Smooth muscle cell of the brain vasculature (primary cell): ENCODE measurements at places on chromosomes 12 and 14.

DNA sequence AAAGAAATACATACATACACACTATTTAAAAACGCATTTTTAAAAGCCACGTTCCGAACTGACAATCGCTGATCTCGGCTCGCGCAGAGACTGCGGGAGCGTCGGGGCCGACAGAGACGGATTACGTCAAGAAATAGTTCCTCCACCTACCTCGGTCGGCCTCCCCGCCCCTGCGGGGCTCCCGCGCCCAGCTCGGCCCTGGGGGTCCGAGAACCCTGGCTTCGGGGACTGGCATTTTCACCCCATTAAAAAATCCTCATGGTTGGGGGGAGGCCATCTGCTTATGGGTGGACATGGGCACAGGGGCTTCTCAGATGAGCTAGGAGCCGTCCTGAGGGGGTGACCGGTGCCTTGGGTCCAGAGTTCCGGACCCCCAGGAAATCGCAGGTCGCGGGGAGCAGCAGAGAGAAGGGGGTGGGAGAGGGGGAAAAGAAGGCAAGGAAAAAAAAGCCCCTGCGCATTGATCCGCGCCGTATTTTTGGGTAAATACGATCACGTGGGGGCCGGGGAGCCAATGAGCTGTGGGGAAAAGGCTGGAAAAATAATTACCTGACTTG lies 324 bp upstream of the HOXC9 start:
- no peak for DNase-seq

DNA sequence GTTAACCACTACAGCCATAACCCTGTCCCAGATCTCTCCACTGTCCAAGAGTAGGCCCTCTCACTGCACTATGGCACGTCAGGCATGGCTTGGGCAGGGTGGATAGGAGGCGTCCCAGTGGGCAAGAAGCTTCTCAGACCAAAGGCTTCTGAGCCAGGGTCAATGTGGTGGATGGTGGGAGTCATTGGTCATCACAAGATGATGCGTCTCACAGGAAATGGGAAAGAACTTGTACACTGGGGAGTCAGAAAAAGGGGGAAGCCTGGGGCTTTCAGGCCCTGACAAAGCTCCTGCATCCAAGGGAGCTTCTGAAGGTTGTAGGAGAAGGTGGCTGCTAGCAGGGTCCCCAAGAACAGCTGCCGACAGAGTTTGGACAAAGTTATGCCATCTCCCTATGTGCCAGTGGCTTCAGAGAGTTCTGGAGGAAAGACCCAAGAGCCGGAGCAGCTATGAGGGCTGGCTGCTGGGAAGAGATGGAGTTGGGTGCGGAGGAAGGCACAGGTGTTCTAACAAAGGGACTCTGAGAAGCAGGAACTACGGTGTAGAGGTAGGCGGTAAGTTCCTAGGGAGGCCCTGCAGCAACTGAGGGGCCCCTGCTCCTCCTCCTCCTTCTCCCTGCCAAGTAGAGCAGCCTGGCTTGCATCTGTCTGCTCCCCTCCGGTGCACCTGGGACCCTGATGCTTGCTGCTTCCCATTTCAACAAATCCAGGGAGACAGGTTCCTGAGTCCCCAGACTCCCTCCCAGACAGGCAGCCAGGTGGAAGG lies 81.1 kb downstream of the ARL6IP4 start:
- DNase-seq, result no peak

- no peak for DNase-seq
Measured at GRCh38 chr14:72126091-72126490, 193.9 kb downstream of the RGS6 start.

- no peak for DNase-seq
Measured at GRCh38 chr12:89391726-89392336, 39.5 kb upstream of the DUSP6 start.

DNA sequence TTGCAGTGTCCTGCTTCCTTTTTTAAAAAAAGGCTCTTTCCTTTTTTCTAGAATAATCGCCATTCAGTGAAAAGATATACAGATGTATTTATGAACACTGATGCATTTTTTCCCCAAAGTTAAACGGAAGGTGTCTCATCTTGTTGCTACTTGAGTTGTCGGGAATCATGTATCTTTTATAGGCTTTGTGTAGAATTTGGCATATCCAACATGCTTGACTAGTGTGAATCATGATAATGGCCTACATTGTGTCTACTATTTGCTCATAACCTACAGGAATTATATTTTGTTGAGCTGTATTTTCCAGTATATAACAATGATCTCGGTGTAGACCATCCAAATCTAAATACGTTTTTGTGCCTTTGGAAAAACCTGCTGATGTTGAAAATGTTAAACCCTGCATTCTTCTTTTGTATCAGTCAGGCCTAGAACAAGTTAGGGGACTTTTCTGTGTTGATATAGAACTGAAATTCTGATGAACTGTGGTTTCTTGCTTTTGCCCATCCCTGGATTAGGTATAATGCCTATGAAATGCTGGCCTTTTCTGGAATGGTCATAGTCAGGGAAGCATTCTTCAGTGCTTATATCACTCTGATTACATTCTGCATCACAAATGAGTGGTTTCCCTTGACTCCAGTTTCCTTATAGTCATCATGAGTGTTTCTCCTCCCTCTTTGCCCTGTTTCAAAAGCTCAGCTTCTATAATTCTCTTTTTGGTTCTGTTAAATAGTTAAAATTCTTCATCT lies 10.8 kb downstream of the BMAL2 start:
- DNase-seq, result no peak

DNA sequence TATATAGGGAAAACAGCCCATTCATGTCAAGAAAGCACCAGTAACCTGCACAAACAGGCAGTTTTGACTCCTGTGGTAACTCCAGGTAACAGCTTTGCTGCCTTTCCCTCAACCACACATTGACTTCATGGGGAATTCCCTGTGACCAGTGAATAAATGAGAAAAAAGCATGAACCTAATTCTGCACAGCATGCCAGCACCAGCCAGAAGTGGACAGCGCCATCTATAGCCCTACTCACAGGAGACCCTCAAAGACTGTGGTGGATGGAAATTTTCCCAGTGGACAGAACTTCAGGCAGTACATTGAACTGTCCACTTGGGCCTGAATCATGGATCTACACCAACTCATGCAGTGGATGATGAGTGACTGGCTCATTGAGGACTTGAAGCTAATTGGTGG lies 152.1 kb downstream of the SLC8A3 start:
- no peak for DNase-seq

- DNase-seq, result no peak
Measured at GRCh38 chr12:120628919-120629318, 11.5 kb upstream of the CABP1 start.

DNA sequence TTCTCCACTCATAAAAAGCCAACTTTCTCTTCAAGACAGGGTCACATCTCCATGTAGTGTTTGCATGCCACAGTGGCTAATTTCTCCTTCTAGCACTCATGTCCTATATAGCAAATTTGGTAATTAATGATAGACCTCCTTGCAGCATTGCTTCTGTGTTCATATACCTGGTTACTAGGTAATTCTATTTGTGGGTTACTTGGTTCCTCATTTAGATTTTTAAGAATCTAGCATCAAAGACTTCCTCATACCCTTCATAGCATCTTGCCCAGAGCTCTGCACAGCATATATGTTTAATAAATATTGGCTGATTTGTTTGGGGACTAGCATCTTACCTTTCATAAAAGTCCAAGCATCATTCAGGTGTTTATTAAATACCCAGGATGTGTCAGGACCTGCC lies 152.1 kb downstream of the DUSP6 start:
- DNase-seq, result no peak

DNA sequence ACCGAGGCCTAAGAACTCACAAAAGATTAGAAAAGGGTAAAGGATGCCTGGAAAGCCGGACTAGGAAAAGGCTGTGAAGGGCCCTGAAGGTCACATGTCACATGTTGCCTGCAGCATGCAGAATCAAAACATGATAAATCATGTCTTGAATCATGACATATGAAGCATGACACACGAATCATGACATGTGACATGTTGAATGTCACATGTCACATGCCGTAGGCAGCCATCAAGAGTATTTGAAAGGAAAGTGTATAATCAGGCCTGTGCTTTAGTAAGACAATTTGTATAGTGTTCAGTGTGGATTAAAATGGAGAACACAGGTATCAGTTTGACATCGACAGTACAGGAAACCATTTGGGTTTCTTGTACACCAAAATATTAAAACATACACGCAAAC lies 30.8 kb downstream of the IFNG-AS1 start:
- DNase-seq, result no peak

GRCh38 chr12:22538311-22538710 lies 6.0 kb downstream of the C2CD5 start:
- DNase-seq, result no peak
